T follicular helper cell (primary cell): ENCODE measurements at places on chromosomes 16 and 17.

- DNase-seq = no peak
These were observed 21.6 kb upstream of the SMPD3 start for GRCh38 chr16:68469796-68470460.

DNA sequence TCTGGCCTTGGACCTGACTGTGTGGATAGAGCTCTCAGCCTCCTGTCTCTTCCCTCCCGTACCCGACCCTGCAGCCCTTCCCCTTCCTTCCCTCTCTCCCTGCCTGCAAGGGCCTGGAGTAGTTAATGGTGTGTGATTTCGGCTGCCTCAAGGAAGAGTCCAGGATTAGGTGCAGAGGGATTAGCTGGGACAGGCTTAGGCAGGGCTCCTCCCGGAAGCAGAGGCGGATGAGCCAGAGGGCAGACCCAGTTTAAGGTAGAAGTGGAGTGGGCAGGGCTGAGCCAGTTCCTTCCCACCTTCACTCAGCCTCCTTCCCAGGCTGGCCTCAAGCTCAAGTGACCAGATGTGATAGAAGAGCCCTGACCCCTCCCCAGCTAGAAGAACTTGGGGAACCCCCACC lies 16.8 kb downstream of the GUCY2D start:
- DNase-seq = no peak

- DNase-seq = no peak
These were observed 23.8 kb upstream of the KCNJ12 start for GRCh38 chr17:21352221-21352980.

GRCh38 chr16:67647111-67647651 lies 2.2 kb downstream of the CARMIL2 start:
- no peak for DNase-seq

GRCh38 chr17:38925263-38925995 lies at the start of gene LASP1NB:
LASP1NB (plus strand) TSS chr17:38925614.
- no peak for DNase-seq

DNA sequence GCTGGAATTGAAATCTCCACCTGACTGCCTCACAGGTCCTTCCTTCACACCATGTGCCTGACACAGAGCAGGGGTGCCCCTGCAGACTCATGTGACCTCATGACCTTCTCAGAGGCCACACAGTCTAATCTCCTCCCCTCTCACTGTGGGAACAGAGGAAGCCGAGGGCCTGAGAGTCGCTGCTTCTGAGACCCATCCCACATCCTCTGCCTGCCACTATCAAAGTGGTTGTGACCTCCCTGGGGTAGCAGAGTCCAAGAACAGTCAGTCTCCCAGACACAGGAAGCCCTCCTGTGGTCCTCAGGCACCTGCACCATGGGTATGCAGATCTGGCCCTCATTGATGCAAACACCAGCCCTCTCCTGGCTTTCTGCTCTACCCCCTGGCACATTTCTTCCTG lies 78.5 kb downstream of the RAB11FIP4 start:
- no peak for DNase-seq

- no peak for DNase-seq
These were observed 22.2 kb upstream of the PEMT start for GRCh38 chr17:17613708-17614114.

DNA sequence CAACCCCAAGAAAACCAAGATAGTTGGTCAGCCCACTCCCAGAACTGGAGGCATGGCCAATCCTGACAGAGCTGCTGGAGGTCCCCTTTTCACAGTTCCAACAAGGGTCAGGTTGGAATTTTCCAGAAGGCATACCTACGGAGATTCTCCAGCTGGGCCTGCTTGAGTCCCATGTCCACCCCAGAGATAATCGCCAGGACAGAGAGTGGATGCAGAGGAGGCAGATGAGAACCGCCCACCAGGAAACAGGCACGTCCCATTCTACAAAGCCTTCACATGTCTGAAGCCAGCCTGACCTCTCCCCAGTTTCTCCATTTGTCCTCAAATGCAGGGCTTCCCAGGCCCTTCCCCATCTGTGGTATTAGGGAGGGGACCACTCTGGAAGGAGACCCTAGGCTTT lies 47.4 kb upstream of the SMURF2 start:
- no peak for DNase-seq

GRCh38 chr17:45428050-45428617 lies 4.5 kb downstream of the ARHGAP27 start:
- peak; percentile 65 for DNase-seq

DNA sequence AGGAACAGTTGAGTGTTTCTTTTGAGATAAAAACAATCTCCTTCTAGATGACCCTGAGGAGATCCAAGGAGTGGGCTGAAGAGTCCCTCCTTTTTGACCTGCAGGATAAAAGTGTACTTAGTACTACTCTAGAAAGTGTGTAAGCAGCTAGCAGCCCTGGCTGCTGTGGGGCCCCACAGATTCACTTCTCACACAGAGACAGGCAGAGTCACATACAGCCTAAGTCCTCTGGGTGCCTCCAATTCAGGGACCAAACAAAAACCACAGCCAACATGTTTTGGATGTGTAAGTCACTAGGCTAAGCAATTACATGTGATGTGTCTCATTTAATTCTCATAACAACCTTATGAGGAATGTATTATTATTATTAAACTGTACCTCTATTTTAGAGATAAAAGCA lies 97.1 kb downstream of the TMEM100 start:
- DNase-seq = no peak

- DNase-seq = no peak
These were observed 27.9 kb upstream of the SSTR5 start for GRCh38 chr16:1044460-1045309.

- DNase-seq = no peak
These were observed 28.4 kb upstream of the RBFOX1 start for GRCh38 chr16:7304279-7304678.

DNA sequence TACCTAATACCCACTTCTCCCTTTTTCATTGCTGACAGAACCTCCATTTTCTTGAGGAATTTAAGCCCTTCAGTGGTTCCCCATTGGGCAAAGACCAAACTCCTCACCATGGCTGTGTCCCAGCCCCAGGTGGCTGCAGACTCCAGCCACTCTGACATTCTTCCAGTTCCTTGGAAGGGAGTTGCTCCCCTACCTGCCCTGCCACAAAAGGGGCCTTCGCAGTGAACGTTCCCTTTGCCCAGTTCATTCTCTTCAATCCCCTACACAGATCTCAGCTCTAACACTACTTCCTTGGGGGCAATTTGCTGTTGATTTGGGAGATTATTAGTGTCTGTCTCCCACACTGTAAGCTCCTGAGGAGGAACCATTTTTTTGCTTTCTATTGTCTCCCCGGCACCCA lies 3.2 kb upstream of the AKTIP start:
- no peak for DNase-seq

- DNase-seq = no peak
These were observed 19.1 kb downstream of the SLC12A3 start for GRCh38 chr16:56884026-56884582.

- no peak for DNase-seq
These were observed 30.1 kb downstream of the VPS35 start for GRCh38 chr16:46658925-46659324.

- no peak for DNase-seq
These were observed 39.3 kb downstream of the TADA2A start for GRCh38 chr17:37446027-37446426.

DNA sequence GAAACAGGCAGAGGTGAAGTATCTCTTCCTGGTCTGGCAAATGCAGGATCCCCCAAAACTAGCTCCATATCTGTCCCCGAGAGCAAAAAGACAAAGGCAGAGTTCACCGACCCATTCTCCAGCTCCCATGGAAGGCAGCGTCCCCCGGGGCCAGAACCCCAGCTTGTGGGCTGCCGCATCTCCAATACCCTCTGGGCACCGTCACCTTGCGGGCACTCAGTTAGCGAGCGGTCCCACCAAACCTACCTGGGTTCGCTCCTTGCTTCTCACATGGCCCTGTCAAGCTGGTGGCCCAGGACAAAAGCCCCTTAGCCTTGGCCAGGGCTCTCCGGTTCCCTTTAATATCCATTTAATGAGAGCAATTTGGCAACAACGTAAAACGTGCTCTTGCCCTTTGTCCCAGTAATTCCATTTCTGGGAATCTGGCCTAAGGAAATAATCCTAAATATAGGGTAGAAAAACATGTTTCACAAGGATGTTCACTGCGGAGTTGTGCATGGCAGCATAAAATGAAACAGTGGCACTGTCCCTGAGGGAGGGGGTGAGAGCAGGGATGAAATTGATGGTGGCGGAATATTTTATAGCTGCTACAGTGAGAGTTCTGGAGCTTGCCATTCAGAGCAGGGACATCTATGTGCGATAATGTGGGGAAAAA lies 157.1 kb downstream of the CMIP start:
- no peak for DNase-seq

DNA sequence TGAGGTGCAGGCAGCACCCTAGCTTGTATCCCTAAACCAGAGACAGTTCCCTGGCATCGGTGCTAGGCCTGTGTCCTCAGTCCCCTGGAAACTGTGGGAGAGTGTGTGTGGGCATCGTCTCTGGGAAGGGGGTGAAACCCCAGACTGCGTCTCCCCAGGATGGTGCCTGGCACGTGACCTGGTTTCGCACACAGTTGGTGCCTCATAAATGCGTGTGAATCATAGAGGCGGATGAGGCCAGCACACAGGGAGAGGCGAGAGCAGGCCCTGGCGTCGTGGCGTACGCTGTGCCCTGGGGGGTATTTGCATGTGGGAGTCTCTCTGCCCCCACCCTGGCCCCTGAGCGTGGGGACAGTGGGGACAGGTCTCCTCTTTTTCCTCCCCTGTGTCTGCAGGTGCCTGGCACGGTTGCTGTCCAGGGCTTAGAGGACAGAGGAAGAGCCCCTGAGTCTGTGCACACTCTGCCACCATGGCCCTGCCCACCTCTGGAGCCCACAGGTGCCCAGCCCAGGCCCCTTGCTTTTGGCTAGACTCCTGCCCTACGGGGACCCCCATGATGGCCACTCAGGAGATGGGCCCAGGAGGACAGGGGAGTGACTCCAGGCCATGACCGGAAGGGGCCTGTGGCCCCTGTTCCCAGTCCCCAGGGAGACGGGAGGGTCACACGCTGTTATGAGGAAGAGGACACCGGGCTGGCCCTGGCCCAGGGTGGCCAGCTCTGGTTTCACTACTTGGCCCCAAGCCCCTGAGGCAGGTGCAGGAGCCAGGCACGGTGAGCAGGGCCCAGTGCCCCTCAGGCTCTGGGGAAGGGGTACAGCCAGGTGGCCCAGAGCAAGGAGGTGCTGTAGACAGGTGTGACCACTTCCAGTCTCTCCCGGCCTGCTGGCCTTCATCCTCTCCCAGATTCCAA lies 1.3 kb upstream of the FSCN2 start:
- DNase-seq = no peak

- DNase-seq = no peak
These were observed 40.5 kb upstream of the DYNLRB2 start for GRCh38 chr16:80500116-80500859.
